ENCODE measurements at places on chromosomes 4 and X.

DNA sequence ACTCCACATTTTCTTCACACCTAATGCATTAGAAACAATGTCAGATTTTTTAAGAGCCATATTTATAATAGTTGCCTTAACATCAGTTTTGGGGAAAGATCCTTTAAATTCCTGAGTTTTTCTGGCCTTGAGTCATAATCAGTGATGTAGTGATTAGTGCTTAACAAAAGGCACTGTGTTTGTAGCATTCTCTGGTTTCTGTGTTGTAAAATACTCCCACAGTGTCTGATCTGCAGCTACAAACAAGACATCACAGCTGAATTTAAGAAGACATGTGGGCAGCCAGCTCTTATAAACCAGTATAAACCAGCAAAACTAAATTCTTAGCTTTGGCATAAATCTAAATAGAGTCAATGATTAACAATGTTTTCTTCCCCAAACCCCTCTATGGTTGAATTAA is 233.8 kb downstream of the FSTL5 start:
- DNase-seq: no peak

DNA sequence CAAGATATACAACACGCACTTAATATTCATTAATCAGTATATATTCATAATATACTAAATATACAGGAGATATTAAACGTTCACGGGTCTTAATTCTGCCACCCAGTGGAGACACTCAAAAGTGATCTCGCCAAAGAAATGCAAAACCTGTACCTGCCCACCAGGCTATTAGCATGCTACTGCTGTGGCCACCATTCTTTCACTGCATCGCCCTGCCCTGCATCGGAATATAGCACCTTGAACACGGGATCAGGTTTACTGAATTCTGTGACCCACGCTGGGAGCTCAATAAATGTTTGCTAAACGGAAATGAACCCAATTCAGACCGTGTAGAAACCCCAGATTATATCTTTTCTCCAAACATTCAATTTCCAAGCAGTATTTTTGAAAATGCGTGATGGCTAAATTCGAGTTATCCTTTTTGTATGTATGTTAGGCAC is 840 bp upstream of the CLCN3 start:
- DNase-seq: peak; percentile 38

- no peak for DNase-seq
Observed at GRCh38 chrX:152899874-152900719, 2.2 kb downstream of the ZNF185 start.

DNA sequence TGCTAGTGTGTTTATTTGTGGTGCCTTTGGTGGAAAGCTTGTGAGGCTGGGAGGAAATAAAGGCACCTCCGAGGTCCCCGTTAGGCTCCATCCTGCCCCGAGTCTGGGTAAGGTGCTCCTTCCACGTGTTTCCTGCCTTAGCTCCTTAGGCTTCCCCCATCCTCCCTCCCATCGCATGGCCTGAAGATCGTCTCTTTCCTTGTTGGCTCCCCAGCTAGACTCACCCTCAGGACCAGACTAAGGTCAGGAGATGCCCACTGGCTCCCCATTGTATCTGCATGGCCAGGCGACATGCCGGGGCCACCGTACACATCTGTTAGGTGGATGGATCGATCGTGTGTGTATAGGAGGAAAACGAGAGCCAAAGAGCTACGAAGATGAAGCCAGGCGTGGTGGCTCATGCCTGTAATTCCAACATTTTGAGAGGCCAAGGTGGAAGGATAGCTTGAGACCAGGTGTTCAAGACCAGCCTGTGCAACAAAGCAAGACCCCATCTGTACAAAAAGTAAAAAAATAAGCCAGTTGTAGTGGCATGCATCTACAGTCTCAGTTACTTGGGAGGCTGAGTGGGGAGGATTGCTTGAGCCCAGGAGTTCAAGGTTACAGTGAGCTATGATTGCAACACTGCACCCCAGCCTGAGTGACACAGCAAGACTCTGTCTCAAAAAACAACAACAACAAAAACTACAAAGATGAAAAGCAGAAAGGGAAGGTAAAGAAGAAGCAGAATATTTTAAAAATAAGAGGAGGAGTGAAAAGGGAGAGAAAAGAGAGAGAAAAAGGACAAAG is 53.7 kb downstream of the SEPSECS start:
- no peak for DNase-seq

DNA sequence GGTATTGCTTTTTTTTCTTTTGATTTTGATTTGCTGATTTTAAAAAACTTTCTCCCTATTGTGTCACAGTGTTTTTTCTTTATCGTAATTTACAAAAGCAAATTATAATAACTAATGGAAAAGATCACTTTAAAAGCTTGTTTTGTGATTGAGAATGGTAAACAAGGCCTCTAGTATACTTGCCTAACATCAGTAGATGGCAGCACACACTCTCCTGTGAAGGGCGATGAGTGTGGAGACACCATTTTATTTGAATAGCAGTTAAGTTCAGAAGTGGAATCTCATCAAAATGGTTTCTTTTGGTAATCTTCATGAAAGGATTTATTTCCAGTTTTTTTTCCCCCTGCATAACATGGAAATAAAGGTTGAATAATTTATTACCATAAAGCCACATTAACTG is 72.3 kb downstream of the PAK3 start:
- DNase-seq: no peak

- DNase-seq: no peak
Observed at GRCh38 chr4:40157436-40157835, 39.4 kb upstream of the RHOH start.

DNA sequence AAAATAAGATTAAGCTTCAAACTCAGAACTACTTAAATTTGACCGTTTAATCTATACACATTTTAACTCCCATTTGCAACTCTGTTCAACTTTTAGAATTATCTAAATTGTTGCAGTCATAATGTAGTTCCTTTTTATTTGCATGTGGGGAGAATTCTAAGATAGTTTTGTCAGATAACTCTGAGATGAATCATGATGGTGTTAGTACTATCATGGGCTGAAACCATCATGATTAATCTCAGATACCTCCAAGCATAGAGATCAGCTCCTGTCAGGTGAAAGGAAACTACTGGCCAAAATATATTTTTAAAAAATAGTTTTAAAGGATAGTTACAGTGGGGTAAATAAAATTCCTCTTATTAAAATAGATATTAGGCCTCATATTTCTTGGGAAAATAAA is 39.0 kb downstream of the FBXO8 start:
- DNase-seq: no peak

GRCh38 chr4:5890063-5890727 is 2.7 kb downstream of the CRMP1 start:
- DNase-seq: no peak

GRCh38 chr4:45453258-45453853 is 670.5 kb downstream of the GABRG1 start:
- no peak for DNase-seq

GRCh38 chr4:62806816-62807215 is 1602.4 kb downstream of the TECRL start:
- DNase-seq: no peak

DNA sequence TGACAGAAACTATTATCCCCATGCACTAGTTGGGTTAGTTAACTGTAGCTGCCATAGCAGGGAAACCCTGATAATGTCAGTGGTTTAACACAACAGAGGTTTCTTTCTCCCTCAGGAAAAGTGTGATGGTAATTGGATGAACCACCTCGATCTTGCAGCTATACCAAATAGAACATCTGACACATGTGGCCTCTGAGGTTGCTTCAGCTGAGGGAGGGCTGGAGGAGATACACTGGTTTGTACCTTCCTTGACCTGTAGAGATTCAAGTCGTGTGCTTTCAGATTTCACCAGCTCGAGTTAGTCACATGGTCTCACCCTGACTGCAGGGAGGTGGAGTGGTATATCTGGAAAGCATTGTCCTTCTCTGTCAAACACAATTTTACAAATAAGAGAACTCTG is 147.2 kb upstream of the SFRP2 start:
- no peak for DNase-seq

GRCh38 chr4:118752551-118752950 is 67.4 kb downstream of the METTL14 start:
- DNase-seq: no peak
